ENCODE measurements at places on chromosomes 6 and 20. TPM values are rescaled to one million over a fixed set of nuclear protein-coding genes. Genes with fewer than 3 reads are reported as not detected.

Gene C20orf144
- total RNA-seq: not detected

Gene PCSK2
- 0.06 TPM for total RNA-seq

Gene TINAG
- not detected for total RNA-seq

Gene LINC00237
- not detected for total RNA-seq

Gene OVOL2
- total RNA-seq: 1.0 TPM

Gene OPN5
- 0.06 TPM for total RNA-seq

Gene MDFI
- 53.7 TPM for total RNA-seq

Gene SUMO4
- not detected for total RNA-seq

Gene BTNL2
- not detected for total RNA-seq

Gene GNAS-AS1
- total RNA-seq: 1.3 TPM

Gene POU5F1
- total RNA-seq: 5.6 TPM
